ENCODE measurements at places on chromosomes 16 and 17. TPM values are rescaled to one million over a fixed set of nuclear protein-coding genes. Genes with fewer than 3 reads are reported as not detected.

Gene KRTAP17-1
- not detected for total RNA-seq

Gene KIF19
- total RNA-seq = not detected

Gene MRC2
- total RNA-seq = 9.7 TPM

DNA sequence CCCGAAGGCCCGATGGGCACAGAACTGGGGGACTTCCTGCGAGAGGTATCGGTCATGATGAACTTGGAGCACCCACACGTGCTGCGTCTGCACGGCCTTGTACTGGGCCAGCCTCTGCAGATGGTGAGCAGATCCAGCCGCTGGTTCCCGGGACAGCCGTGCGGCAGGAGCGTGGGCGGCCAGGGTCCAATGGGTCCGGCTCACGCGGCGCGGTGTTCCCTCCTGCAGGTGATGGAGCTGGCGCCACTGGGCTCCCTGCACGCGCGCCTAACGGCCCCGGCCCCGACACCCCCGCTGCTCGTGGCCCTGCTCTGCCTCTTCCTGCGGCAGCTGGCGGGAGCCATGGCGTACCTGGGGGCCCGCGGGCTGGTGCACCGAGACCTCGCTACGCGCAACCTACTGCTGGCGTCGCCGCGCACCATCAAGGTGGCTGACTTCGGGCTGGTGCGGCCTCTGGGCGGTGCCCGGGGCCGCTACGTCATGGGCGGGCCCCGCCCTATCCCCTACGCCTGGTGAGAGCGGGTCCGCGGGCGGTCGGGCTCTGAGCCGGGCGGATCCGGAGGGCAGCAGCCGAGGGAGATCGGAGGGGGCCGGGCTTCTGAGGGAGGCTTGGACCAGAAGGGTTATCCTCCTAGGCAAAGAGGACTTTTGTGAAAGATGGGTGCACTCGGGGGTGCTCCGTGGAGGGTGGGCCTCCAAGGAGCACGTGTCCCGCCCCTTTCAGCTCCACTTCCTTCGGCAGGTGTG is 3.0 kb downstream of the TNK1 start:
- DNase-seq = no peak

DNA sequence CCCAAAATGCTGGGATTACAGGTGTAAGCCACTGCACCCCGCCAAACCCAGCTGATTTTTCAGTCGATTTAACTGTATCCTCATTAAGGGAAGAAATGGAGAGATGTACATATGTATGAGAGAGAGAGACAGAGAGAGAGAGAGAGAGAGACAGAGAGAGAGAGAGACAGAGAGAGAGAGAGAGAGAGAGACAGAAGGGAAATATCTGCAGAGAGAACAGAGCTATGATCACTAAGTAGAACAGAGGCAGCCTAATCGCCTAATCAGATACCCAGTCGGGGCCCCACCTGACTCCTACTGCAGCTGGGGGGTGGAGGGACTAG is 70.0 kb downstream of the RBBP6 start:
- no peak for DNase-seq

DNA sequence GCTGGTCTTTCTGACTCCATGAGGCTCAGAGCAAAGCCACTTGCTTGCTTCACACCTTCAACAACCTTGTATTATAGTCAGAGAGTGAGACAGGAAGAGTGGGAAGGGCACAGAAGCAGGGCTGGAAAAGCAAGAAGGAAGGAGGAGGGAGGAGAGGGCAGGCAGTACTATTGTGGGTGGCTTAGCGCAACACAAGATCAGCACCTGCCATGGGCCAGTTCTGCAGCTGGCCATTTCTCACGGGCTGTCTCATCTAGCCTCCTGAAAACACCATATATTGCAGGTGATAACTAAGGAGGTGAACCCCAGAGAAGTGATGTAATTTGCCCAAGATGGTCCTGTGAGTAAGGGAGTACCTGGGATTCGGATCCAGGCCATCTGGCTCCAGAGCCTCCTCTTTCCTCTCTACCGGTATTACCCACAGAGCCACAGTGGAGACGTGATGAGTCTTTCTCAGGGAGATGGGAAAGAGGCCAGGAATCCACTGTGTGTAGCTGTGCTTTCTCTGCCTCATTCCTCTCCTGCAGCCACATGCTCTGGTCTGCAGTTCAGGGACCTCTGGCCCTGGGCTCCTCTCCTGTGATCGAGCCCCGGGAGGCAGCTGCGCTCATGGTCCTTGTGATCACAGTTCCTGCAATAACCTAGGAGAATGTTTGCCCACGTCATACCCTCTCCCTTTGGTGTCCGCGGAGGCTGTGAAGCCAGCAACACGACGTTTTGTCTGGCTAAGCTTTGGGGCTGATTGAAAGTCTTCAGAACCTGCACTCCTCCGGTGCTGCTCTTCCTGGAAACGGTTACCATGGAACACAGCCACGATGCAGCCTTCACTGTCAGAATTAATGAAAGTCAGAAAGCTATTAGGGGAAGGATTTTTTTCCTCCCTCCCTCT is 178.1 kb upstream of the CCL2 start:
- DNase-seq = no peak

GRCh38 chr17:70238646-70239045 is 69.3 kb downstream of the KCNJ2 start:
- no peak for DNase-seq

DNA sequence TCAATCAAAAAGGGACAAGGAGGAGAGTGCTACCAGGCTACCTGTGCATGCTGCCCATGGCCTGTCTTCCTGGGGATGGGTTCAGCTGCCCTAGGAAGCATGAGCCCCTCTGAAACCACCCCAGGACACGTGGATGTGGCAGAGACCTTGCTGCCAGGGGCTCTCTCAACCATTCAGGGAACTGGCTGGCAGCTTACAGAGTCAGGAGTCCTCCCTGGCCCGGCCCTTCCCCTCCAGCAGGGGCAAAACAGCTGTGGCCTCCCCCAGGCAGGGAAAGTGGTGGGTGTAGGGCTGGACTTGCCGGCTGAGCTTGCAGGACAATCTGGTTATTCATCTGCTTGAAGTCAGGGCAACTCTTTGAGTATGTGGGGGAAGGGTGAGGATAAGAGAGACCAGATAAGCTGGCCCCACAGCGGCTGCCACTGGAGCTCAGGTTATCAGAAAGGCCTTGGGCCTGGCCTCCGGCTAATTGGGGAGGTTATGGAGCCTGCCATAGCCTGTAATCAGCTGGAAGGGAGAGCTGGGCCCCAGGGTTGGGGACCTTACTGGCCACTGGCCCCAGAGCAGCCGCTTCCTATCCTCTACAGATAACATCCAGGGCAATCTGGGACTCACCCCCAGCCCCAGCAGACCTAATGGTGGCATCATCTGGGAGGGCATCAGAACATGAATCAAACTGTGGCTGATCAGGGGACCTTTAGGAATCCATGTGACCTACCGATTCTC is 5.6 kb upstream of the TBX2 start:
- no peak for DNase-seq

- no peak for DNase-seq
Measured at GRCh38 chr17:3974980-3975379, 10.7 kb upstream of the ATP2A3 start.

GRCh38 chr16:48053418-48053745 is 102.4 kb downstream of the ABCC12 start:
- DNase-seq = no peak

DNA sequence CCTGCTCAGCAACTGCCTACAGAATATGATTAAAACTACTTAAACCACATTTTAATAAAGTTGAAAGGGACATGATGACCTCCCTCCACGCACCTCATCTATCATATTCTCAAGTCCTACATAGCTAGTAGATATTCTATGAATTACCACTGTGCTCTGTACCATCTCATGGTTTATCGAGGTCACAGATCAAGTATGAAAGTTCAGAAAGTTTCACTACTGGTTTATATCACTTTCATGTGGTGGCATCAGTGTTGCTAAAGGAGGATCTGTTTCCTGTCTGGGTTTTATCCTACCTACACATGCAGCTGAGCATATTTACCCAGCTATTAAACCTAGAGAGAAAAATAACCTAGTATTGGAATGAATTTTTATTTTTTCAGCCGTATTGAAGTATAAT is 214.9 kb upstream of the MON1B start:
- no peak for DNase-seq

- DNase-seq = no peak
Measured at GRCh38 chr16:57304169-57305061, 19.9 kb upstream of the PLLP start.

- DNase-seq = peak; percentile 62
Measured at GRCh38 chr16:4309833-4310266, 6.0 kb upstream of the GLIS2 start.

GRCh38 chr16:28087140-28087660 is 23.7 kb upstream of the GSG1L start:
- DNase-seq = no peak

GRCh38 chr17:73324160-73324475 is 12.3 kb upstream of the CDC42EP4 start:
- no peak for DNase-seq

DNA sequence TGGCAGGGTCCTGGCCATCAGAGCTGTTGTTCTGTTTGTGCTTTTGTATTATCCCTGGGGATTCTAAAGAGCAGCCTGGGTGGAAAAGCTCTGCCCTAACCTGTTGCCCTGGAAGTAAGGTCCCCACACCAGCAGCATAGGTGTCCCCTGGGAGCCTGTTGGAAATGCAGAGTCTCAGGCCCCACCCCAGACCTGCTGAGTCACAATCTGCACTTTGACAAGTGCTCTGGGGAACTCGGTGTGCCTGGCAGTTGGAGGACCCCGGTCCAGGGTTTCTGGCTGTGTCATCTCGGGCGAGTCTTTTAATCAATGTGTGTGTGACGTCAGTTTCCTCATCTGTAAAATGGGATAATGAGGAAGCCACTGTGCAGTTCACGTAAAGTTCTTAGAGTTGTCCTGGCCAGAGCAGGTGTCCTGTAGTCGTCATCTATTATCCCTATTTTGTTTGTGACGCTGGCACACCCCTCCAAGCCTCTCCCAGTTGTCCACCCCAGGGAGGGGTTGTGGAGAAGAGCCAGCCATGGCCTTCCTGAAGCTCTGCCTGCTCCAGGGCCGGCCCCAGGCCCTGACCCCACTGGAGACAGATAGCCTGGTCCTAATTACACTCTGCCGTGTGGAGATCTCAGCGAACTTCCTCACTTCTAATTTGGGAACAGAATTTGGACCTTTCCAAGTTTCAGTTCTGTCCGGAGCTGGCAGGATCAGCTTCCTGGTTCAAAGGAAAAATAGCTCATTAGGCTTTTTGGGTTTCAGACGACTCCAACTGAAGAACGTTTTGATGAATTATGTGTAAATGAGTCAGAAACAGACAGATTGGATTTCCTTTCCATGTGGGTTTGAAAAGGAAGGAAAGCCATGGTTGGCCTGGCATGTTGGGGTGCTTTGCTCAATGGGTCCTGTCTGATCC is 295.7 kb upstream of the FOXF1 start:
- no peak for DNase-seq
